ENCODE measurements at places on chromosomes 6 and 20.

DNA sequence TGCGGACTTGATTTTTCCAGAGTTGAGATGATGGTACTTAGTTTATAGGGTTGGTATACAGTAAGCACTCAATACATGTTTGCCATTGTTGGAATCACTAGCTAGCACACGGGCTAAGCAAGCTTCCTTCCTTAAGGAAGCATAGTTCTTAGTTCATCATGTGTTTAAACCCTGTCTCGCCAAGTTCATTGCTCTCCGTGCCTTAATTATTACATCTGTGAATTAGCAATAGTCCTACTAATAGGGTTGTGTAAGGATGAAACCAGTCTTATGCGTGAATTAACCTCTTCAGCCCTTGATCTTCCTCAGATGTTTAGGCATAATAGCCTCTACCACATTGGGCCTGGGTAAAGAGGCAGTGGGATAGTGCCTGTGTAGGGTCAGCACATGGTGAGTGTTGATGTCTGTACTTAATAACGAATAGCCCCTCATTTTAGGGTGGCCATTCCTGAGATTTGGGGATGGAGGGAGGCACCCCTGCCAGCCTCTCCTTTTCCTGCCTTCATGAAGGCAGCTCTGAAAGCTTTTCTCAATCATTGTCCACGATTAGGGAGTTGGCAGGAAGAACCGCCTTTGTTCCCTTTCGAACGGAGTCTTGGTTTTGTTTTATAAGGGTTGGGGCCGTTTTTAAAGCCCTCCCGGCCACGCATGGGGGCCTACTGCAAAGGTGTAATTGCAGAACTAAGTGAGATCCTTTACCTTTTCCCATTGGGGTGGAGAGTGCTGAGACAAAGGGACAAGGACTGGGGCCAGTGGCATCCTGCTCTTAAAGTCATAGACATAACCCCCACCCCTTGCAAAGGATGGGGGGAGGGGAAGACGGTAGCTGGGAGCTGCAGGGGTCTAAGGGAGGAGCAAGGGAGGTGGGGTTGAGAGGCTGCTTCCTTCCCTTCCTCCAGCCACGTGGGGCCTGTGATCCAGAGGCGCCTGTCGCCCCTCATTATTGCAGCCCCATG is 2.1 kb downstream of the DNMT3B start:
- no peak for DNase-seq

GRCh38 chr20:43294031-43294430 is 104.3 kb upstream of the PTPRT start:
- no peak for DNase-seq

GRCh38 chr6:25297039-25297441 is 17.9 kb downstream of the CARMIL1 start:
- no peak for DNase-seq

DNA sequence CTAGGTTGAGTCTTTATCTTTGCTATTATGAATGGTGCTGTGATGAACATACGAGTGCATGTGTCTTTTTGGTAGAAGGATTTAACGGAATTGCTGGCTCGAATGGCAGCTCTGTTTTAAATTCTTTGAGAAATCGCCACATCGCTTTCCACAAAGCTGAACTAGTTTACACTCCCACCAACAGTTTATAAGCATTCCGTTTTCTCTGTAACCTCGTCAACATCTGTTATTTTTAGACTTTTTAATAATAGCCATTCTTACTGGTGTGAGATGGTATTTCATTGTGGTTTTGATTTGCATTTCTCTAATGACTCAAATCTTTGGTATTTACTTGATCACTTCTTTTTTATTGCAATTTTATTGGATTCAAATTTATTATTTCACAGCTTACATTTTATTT is 117.4 kb upstream of the HDGFL1 start:
- DNase-seq, result no peak

DNA sequence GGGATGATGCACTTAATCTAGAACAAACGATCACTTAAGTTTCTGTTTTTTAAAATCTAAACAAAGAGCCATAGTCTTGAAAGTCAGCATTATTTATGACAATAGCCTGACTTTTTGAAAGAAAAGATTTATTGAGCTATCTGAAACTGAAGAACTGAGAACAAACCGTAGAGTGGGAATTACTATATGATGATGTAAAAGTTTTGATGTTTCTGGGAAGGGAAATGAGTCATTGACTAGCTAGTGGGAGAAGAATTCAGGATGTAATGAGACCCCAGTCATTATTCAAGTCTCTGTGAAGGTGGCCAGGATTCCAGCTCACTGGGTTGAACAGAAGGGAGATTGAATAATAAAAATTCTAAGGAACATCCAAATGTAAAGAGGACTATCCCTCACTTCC is 83.4 kb upstream of the FABP7 start:
- DNase-seq, result no peak

- DNase-seq, result no peak
Measured at GRCh38 chr6:39426073-39426456, 103.6 kb upstream of the KCNK16 start.

- DNase-seq, result peak; percentile 39
Measured at GRCh38 chr6:30325150-30325872, 1.4 kb upstream of the TRIM39 start.

- DNase-seq, result no peak
Measured at GRCh38 chr20:41567615-41568014, 50.6 kb downstream of the CHD6 start.

DNA sequence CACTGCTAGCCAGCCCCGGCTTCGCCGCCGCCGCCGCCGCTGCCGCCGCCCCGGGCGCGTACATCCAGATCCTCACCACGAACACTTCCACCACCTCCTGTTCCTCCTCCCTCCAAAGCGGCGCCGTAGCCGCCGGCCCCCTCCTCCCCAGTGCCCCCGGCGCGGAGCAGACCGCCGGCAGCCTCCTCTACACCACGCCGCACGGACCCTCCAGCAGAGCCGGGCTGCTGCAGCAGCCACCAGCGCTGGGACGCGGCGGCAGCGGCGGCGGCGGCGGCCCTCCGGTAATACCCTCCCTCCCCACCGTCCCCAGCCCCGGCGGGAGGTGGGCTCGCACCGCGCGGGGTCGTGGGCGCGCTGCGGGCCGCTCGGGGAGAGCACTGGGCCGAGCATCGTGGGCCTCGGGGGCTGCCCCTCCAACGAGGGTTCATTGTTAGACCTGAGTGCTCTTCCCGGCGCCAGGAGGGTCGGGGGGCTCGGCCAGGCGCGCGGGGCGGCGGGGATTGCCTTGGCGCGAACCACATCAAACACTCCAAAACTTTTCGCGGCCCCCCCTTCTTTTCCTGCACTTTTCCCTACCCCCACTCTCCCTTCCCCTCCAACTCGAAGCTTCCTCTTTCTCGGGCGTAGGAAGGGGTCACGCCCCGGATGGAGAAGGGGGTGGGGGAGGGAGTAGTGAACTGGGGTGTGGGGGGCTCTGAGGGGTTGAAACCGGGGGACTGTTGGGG is 827 bp downstream of the E2F3 start:
- DNase-seq, result no peak

DNA sequence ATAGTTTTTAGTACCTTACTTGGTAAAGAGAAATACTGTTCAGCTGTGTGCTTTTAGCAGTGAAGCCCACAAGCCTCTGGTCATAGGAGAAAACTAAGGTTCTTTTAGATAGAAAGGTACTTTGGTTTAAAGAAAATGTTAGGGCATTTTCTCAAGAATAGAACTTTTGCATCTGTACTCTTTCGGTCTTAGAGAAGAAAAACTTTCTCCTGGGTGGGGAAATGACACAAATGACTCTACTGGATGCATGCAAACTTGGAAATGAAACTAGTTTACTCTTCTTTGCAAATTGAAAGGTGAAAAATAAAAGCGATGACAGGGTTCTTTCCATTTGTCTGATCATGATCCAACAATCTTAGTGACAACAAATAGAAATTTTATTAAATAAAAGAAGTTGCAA is 2.1 kb upstream of the TMEM217 start:
- no peak for DNase-seq

DNA sequence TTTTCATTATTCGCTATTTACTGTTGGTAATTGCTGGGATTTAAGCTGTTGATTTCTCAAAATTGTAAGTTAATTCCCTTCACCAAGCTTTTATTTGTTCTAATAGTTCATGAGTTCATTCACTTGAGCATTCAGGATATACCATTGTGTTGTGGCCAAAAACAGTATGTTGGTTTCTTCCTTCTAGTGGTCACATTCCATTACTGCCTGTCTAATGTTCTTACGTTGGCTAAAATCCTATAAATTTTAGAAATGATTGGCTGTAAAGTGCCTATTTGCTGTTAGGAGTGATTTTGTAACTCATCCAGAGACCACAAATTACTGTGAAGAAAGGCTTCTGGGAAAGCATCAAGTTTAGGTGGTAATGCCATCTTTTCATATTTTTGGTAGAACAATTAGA is 76.3 kb downstream of the FARS2 start:
- DNase-seq, result no peak

GRCh38 chr6:139367810-139368351 is 6.6 kb downstream of the CITED2 start:
- no peak for DNase-seq

DNA sequence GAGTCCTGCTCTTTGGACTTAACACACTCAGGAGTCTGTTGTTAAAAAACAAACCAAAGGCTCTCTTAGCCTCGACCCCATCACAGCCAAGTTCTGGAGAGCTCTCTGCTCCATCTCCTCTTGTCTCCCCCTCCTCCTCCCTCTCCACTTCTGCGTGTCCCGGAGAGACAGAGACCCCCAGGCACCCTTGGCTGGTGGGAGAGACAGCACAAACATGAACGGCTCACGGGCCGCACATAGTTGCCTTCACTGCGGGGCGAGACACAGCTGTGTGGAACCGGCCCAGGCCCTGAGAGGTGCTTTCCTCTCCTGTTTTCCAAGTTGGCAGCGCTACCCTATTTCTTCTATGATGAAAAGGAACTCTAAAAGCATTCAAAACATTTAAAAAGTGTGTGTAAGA is 23.3 kb upstream of the MYT1 start:
- DNase-seq, result no peak

DNA sequence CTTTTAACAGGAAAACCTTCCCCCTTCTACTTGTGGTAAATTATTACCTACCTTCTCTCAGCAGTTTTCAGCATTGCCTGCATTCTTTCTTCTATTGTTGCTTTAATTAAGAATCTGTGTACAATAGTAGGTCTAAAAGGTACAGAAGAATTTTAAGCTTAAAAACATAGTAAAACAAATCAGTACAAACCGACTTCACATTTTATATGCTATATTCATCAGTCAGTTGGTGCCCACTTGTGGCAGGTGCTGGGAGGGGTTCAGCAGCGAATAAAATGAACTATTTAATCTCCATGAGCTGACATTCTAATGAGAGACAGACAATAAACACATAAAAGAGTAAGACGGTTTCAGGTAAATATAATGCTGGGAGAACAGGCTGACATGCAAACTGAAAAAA is 73.4 kb upstream of the FBXO30 start:
- no peak for DNase-seq

DNA sequence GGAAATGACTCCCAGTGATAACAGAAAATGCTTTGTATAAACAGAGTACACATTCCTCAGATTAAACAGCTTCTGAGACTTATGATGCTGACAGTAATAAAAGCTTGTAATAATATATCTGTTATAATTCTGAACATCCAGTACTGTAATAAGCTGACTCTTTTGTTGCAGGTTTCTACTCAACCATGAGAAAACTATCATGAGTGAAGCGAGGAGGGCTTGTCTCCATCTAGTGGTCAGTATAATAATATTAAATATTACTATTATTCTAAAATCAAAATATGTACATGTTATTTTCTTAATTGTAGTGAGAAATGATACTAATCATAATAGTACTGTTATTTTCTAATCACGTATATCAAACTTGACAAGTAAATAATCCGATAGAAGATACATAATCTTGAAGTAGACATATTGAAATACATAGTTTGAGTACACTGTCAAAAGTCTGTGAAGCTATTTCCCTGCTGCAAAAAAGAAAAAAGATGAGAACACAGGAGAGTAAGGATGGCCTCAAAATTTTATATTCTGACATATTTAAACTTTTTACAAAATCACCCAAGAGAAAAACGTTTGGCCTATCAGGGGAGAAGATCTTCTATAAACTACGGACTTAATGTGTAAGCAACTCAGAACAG is 183.1 kb downstream of the MOXD1 start:
- DNase-seq, result no peak

DNA sequence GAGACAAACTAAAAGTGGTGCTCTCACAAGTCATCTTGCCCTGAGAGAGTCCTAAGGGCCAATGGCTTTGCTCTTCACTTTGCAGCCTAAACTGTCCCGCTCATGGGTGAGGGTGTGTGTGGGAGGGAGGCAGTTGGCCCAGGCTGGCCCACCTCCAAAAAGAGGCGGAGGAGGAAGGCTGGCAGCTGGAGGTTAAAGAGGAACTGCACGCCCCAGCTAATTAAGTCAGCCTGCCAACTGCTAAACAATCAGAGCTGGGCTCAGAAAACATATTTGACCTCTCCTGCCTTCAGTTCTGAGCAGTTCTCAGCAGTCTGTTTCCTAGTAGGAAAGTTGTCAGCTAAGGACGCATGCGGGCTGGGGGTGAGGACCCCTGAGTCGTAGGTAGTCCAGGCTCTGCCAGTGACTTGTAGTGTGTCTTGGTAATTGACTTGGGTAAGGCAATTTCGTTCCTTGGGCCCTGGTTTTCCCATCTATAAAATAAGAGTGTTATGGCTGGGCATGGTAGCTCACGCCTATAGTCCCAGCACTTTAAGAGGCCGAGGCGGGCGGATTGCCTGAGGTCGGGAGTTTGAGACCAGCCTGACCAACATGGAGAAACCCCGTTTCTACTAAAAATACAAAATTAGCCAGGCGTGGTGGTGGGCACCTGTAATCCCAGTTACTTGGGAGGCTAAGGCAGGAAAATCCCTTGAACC is 17.0 kb downstream of the GSS start:
- DNase-seq, result no peak

GRCh38 chr6:108163267-108163643 is 2.6 kb upstream of the NR2E1 start:
- no peak for DNase-seq

DNA sequence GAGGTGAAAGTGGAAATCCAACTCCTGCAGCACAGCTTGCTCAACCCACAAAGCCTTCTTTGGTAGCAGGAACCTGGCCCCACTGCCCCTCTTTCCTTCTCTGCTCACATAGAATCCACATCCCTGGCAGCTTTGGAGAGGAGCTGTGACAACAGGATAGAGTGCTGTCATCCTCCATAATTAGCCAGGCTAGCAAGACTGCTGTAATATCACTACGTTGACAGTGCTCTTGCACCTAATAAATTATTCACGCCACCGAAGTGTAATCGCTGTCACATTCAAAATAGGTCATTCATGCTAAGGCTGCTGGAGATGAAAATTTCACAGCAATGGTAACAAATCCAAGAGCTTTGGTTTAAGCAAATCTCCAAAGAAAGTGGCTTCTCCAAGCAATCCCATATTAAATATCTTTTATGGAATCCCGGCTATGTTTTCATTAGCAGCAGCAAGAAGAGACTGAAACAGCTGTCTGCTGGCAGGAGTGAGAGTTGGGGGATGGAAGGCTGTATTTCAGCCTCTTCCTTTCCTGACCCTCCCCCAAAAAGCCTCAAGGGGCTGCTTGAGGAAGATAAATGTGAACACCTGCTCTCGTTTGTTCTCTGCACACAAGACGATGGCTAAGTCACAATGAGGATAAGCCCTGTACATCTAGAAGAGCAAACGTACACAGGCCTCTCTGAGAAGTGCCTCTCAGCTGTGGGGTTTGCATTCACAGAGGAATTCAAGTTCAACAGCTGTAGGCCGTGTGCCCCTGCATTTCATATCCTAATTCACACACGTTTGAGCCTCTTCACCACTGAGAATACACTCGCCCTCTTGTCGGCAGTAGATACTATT is 16.5 kb downstream of the RIPOR2 start:
- DNase-seq, result no peak
